ENCODE measurements at places on chromosomes 1 and 21. TPM values are rescaled to one million over a fixed set of nuclear protein-coding genes. Genes with fewer than 3 reads are reported as not detected.

DNA sequence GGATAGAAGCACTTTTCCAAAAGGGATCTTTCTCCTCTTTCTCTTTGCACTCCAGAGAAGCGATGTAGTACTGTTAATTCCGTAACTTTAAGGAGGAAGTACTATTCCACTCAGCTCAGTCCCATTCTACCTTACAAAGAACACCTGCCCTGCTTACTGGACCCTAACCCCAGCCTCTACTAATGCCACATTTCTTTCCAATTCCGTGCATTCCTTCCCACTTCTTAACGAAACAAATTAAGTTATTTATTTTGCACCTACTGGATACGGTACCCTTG lies 511 bp downstream of the NDC1 start:
- peak overlapping the region; percentile 88 for H3K4me3 ChIP-seq
- peaks cover 23% of the 10 kb centered on the region for H3K4me1 ChIP-seq
- H3K27me3 ChIP-seq = no peaks in the 10 kb centered on the region
- DNase-seq = no peak

GRCh38 chr1:161777261-161777660 lies 11.1 kb downstream of the ATF6 start:
- no peak overlapping the region for H3K4me3 ChIP-seq
- no peak for DNase-seq
- no peaks in the 10 kb centered on the region for H3K27me3 ChIP-seq
- H3K4me1 ChIP-seq = peaks cover 32% of the 10 kb centered on the region
- peaks cover 18% of the 10 kb centered on the region for H3K36me3 ChIP-seq

- no peak overlapping the region for H3K27ac ChIP-seq
- no peaks in the 10 kb centered on the region for H3K36me3 ChIP-seq
- H3K4me1 ChIP-seq = no peaks in the 10 kb centered on the region
- no peak overlapping the region for H3K4me3 ChIP-seq
- H3K27me3 ChIP-seq = no peaks in the 10 kb centered on the region
- no peak for DNase-seq
These were observed 99.0 kb downstream of the NGF start for GRCh38 chr1:115239148-115239422.

DNA sequence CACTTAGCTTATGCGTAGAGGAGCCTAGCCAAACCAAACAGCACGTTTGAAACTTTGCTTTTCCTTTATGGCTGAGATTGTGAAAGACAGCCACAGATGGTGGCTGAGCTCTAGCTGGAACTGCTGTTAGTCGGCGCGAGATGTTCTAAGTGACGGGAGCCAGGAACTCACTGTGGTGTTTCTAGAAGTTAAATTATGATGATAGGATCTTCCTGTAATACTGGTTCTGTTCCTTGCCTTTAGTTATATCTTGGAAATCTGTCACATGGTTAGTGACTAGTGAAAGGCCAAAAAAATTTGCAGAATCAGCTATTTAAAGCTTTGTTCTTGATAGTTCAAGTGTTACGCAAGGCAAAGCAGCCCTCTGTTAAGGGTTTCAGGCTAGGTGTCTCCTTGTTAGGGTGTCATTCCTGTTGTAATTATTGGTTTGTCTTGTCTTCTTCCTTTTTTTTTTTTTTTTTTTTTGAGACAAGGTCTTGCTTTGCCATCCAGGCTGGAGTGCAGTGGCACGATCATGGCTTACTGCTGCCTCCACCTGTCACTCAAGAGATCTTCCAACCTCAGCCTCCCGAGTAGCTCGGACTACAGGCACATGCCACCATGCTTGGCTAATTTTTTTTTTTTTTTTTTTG lies 22.6 kb downstream of the AK4 start:
- H3K27me3 ChIP-seq = no peaks in the 10 kb centered on the region
- DNase-seq = peak; percentile 32
- H3K27ac ChIP-seq = peak overlapping the region; percentile 93
- no peaks in the 10 kb centered on the region for H3K36me3 ChIP-seq

- no peak overlapping the region for H3K27ac ChIP-seq
- DNase-seq = no peak
- no peak overlapping the region for H3K4me3 ChIP-seq
- H3K36me3 ChIP-seq = no peaks in the 10 kb centered on the region
- H3K27me3 ChIP-seq = peaks cover 11% of the 10 kb centered on the region
These were observed 6.9 kb upstream of the TRIM62 start for GRCh38 chr1:33188572-33189275.

DNA sequence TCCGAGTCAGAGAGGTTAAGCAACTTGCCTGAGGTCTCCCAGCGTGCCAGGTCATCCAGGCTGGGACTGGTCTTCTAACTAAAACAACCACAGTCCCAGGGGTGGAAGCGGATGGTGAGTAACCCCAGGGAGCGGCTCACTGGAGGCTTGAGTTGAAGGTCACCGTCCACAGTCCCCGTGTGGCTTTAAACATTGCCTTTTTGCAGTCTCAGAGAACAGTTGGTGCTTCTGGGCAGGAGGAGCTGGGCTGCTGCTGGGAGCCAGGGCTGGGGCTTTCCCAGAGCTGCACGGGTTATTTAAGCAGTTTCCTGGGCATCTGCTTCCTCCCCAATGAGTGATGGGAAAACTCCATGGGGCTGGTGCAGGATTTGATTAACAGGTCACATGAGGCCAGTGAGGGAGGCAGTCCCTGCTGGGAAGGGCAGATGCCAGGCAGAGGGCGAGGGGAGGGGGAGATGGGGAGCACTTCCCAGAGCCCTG lies 12.3 kb downstream of the ARHGEF10L start:
- H3K27me3 ChIP-seq = no peaks in the 10 kb centered on the region
- DNase-seq = peak; percentile 50
- H3K4me3 ChIP-seq = peak overlapping the region; percentile 14

- peaks cover 17% of the 10 kb centered on the region for H3K4me1 ChIP-seq
- no peak overlapping the region for H3K4me3 ChIP-seq
- no peak for DNase-seq
- peaks cover 28% of the 10 kb centered on the region for H3K27me3 ChIP-seq
- no peak overlapping the region for H3K27ac ChIP-seq
These were observed 15.6 kb downstream of the TAL1 start for GRCh38 chr1:47216278-47217059.

DNA sequence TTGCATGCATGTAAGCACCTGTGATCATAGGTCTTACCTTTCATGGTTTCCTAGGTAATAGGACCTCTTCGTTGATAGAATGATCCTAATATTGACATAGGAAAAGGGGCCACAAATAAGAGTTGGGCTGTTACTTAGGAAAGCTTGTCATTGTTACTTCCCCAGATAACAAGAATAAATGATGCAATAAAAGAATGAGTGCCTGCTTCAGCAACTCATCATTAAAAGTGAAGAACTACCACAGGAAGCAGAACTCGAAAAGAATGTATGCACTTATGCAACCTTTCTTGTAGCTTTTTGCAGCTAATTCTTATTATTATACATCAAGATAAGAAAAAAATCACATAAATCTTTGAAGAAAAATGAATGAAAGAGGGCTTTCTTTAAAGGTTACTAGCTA lies 548.6 kb downstream of the LTN1 start:
- no peak overlapping the region for H3K27ac ChIP-seq
- H3K4me3 ChIP-seq = no peak overlapping the region
- H3K27me3 ChIP-seq = no peaks in the 10 kb centered on the region
- H3K4me1 ChIP-seq = no peaks in the 10 kb centered on the region
- no peaks in the 10 kb centered on the region for H3K36me3 ChIP-seq

DNA sequence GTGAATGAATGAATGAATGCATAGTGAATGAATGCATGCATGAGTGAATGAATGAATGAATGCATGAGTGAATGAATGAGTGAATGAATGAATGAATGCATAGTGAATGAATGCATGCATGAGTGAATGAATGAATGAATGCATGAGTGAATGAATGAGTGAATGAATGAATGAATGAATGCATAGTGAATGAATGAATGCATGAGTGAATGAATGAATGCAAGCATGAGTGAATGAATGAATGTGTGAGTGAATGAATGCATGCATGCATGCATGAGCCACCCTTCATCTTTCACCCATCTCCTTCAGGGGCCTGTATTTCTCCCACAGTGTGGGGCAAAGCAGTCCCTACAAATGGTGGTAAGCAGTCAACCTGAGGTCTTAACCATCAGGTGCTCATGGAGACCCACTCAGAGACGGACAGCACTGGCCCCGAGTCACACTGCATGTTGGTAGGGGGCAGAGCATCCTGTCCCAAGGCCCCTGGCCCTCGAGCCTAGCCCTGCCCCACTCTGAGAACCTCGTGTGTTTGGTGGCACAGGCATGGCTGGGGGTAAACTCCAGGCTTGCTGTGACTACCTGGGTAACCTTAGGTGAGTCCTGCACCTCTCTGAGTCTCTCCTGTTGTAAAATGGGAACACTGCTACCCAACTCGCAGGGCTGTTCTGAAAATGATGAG lies 28.0 kb upstream of the PAX7 start:
- no peaks in the 10 kb centered on the region for H3K4me1 ChIP-seq
- no peak for DNase-seq
- H3K27me3 ChIP-seq = peaks cover 95% of the 10 kb centered on the region
- no peak overlapping the region for H3K27ac ChIP-seq

DNA sequence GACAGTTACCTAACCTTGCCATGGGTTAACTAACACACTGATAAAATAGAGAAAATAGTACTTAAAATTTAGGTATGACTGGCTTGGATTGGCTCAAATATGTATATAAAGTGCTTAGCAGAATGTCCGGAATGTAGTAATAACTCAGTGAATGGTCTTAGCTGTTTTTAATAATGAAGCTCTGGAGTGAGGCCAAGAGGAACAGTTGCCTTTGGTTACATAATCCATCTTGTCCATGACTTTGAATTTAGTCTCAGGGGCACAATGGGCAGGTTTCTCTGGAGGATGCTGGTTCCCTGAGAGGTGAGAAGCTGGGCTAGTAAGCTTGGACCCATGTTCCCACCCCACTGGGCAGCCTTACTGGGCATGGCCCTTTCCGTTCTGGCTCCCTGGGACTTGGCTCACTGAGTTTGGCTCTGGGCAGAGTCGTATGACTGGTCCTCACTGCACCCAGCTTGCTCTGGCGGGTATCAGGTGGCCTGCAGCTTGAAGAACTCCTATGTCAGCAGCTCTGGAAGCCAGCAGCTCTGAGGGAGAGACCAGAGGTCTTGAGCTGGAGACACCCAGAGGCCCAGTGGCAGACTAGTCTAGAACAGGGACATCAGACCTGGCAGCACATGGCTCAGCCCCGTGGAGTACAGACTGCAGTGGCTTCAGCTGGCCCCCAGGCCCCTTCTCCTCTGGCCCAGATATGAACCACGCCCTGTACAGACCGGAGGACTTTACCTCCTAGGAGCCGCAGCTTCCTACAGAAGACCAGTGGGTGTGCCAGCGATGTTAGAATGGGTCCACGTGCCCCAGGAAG lies 40.4 kb downstream of the TENT5C start:
- DNase-seq = no peak
- no peak overlapping the region for H3K4me3 ChIP-seq
- no peak overlapping the region for H3K27ac ChIP-seq

DNA sequence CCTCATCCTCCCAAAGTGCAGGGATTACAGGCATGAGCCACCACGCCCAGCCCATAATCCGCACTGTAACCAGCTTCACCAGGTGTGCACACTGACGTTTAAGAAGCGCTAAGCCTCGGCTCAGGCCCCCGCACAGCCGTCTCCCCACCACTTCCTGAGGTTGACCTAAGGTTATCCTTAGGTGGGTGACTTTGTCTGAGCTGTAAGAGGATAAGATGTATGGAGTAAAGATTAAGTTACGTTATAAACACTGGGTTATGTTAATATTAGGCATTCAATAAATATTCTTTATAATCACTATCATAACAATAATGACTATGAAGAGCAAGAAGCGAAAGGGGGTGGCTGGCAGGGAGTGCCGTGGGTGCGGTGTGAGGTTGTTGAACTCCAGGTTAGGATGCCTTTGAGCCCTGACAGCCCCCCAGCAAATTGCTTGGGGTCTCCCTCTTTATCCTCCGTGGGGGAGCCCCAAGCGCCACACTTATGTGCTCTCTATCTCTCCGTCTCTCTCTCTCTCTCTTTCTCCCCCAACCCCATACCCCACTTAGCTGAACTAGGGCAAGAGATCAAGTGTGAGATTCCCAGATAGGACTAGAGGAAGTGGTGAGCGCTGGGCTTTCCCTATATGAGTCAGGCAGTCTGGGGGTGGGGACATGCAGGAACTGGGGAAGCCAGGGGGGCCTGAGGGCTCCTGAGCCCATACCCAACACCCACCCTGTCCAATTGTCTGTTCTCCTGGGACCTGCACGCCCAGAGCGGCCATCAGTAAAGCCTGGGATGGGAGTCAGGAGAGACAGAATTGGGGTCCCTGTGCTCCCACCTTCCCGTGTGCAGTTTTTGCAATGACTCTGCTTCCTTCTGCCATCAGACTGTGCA lies 7.6 kb downstream of the EFHD2 start:
- no peaks in the 10 kb centered on the region for H3K36me3 ChIP-seq
- peaks cover 94% of the 10 kb centered on the region for H3K4me1 ChIP-seq
- no peaks in the 10 kb centered on the region for H3K27me3 ChIP-seq

DNA sequence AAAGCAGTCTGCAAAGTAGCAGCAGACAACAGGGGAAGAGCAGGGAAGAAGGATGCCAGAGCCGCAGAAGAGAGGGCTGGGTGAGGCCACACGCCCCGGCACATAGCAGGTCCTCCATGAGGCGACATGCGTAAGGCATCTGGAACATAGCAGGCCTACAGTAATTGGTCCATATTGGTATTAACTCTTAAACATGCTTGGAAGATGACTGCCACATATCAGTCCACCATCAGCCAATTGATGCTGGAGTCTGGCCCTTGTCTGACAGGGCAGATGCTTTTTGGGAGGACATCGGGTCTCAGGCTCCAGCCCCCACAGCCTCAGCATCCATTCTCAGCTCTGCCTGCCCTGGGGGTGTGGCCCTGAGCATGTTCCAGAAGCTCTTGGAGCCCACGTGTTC lies 93.7 kb downstream of the TAS1R2 start:
- H3K27ac ChIP-seq = no peak overlapping the region
- no peaks in the 10 kb centered on the region for H3K36me3 ChIP-seq
- H3K27me3 ChIP-seq = peaks cover 100% of the 10 kb centered on the region
- H3K4me1 ChIP-seq = no peaks in the 10 kb centered on the region
- H3K4me3 ChIP-seq = no peak overlapping the region

DNA sequence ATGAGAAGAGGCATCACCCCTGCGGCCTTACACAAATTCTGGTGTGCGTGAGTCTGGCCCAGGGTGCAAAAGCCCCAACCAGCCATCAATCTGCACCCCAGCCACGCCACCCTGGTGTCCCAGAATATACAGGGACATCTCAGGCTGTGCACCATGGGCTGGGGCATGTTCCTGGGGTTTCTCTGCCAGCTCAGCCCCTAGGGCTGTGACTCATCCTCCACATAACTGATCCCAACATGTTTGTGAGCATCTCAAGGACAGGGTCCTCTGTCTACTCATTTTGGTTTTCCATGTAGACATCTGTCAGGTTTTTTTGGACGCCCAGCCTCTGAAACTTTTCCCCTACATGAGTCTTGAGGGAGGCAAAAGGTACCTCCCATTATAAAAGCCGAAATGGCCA lies 511 bp downstream of the ZNF683 start:
- H3K36me3 ChIP-seq = no peaks in the 10 kb centered on the region
- no peak for DNase-seq
- no peak overlapping the region for H3K27ac ChIP-seq
- peaks cover 80% of the 10 kb centered on the region for H3K27me3 ChIP-seq
- H3K4me1 ChIP-seq = no peaks in the 10 kb centered on the region

C8B gene
- not detected for total RNA-seq

NCAM2 gene
- 4.4 TPM for total RNA-seq

SMCP gene
- not detected for total RNA-seq

PKNOX1 gene
- 9.7 TPM for total RNA-seq

PPM1J gene
- total RNA-seq = 5.4 TPM

UQCRHL gene
- 6.0 TPM for total RNA-seq
